HFFc6 (cell line): ENCODE measurements at places on chromosomes 7 and 10.

DNA sequence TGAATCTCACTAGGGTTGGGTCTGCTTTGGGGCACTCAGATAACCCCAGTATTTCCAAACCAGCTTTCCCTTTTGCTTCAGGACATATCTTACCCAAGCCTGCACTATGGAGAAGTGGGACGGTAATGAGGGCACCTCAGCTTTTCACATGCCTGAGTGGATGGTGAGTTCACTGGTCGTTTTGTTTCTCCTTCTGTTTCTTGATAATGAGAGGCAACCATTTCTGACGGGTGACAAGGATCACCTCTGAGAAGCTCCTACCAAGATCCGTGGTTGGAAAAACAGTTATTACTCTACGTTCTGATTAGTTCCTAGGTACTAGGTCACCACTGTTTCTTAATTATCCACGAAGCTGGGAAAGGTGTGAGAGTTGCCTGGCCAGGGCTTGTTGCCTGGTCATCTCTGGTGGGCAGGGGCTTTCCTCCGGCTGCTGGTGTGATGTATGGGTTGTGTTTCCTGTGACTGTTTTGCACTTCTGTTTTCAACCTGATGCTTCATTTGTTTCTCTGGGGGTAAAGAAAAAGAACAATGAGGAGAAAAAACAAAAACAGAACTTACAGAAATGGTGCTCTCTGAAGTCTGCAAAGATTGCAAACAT lies 65.7 kb upstream of the STRIP2 start:
- H3K27ac ChIP-seq = no peak overlapping the region
- no peak overlapping the region for H3K4me3 ChIP-seq
- no peaks in the 10 kb centered on the region for H3K36me3 ChIP-seq
- no peak for DNase-seq
- peaks cover 15% of the 10 kb centered on the region for H3K4me1 ChIP-seq

GRCh38 chr7:50502947-50503346 lies 52.8 kb upstream of the FIGNL1 start:
- H3K27ac ChIP-seq = no peak overlapping the region
- peaks cover 18% of the 10 kb centered on the region for H3K4me1 ChIP-seq
- H3K4me3 ChIP-seq = no peak overlapping the region; the same call in 1 of the 2 replicates
- no peaks in the 10 kb centered on the region for H3K36me3 ChIP-seq
- no peak for DNase-seq
- peaks cover 11% of the 10 kb centered on the region for H3K27me3 ChIP-seq

DNA sequence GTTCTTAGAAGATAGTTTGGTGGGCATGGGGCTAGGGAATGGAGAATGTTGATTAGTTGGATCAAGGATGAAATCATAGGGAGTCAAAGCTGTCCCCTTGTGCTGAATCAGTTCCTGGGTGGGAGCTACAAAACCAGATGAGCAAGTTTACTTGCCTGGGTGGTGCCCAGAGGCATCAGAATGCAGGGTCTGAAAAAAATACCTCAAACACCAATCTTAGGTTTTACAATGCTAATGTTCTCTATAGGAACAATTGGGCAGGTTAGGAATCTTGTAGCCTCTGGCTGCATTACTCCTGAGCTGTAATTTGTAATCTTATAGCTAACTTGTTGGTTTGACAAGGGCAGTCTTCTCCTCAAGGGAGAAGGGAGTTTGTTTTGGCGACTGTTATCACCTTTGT lies 34.4 kb downstream of the LHFPL3 start:
- H3K4me3 ChIP-seq = no peak overlapping the region
- no peak overlapping the region for H3K27ac ChIP-seq
- H3K4me1 ChIP-seq = no peaks in the 10 kb centered on the region
- no peaks in the 10 kb centered on the region for H3K27me3 ChIP-seq

GRCh38 chr7:26688388-26688787 lies 176.0 kb downstream of the SKAP2 start:
- no peaks in the 10 kb centered on the region; the same call in 1 of the 2 replicates for H3K27me3 ChIP-seq
- no peak overlapping the region for H3K27ac ChIP-seq
- peaks cover 18% of the 10 kb centered on the region for H3K4me1 ChIP-seq

DNA sequence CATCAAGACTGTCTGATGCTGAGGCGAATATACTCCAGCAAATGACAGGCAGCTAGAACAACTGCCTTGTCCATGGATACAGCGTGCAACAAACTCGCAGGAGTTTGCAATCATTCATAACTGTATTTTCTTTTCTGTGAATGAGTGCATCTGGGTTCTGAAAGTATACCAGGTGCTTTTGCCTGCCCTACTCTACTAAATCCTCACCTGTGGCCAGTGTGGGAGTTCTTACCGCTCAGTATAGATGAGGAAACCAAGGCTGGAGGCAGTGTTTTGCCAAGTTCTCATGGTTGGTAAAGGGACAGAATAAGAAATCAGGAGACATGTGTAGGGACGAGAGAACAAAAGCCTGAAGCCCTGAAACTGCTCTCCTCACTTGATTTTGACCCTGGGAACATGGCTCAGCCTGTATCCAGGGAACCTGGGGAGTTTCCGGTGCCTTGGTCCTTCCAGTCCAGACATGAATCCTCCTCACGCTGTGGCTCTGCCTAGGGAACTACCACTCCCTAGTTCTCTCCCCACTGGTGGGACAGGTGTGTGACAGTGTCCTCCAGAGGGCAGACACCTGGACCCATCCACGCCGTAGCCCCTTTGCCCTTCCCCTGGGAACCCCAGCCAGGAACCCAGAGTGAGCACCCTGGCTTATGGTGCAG lies 142.0 kb downstream of the CDH23 start:
- DNase-seq = no peak
- H3K27me3 ChIP-seq = peaks cover 49% of the 10 kb centered on the region
- no peaks in the 10 kb centered on the region for H3K4me1 ChIP-seq
- H3K27ac ChIP-seq = no peak overlapping the region

- no peak overlapping the region for H3K27ac ChIP-seq
- H3K27me3 ChIP-seq = peaks cover 16% of the 10 kb centered on the region
- no peak overlapping the region for H3K4me3 ChIP-seq
- peaks cover 12% of the 10 kb centered on the region for H3K4me1 ChIP-seq
- DNase-seq = no peak
Observed at GRCh38 chr10:11861811-11862428, 38.8 kb downstream of the PROSER2 start.

- H3K36me3 ChIP-seq = peaks cover 4% of the 10 kb centered on the region; the same call in 1 of the 2 replicates
- no peaks in the 10 kb centered on the region for H3K27me3 ChIP-seq
- H3K27ac ChIP-seq = no peak overlapping the region
- no peak for DNase-seq
- H3K4me1 ChIP-seq = no peaks in the 10 kb centered on the region
Observed at GRCh38 chr7:70765651-70766050, 366.3 kb upstream of the GALNT17 start.

- H3K4me1 ChIP-seq = no peaks in the 10 kb centered on the region
- no peaks in the 10 kb centered on the region for H3K27me3 ChIP-seq
- H3K4me3 ChIP-seq = no peak overlapping the region
- DNase-seq = no peak
- H3K27ac ChIP-seq = no peak overlapping the region
- H3K36me3 ChIP-seq = no peaks in the 10 kb centered on the region
Observed at GRCh38 chr7:96968981-96969380, 36.4 kb upstream of the DLX6 start.

DNA sequence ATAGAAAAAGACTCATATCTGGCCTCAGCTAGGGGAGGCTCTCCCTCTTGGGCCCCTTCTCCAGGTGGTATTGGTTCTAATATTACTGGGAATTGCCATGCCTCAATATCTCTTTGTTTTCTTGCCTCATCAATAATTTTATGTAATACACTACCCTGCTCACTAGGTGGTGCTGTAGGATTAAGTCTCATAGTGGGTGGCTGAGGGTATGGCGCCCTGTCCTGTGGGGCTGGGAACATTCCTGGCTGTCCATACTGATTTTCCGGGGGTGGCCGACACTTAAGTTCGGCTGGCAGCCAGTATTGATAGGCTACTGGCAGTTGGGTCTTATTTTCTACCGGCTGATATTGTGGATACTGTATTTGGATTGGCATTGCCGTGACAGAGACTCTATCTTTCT lies 9.0 kb upstream of the TAS2R3 start:
- H3K36me3 ChIP-seq = peaks cover 59% of the 10 kb centered on the region
- DNase-seq = peak; percentile 30
- no peaks in the 10 kb centered on the region for H3K27me3 ChIP-seq
- H3K4me1 ChIP-seq = no peaks in the 10 kb centered on the region
- H3K4me3 ChIP-seq = no peak overlapping the region

GRCh38 chr7:158782761-158783401 lies 46.4 kb downstream of the ESYT2 start:
- H3K4me3 ChIP-seq = no peak overlapping the region
- no peak overlapping the region for H3K27ac ChIP-seq
- DNase-seq = peak; percentile 34
- peaks cover 16% of the 10 kb centered on the region for H3K4me1 ChIP-seq
- H3K36me3 ChIP-seq = peaks cover 3% of the 10 kb centered on the region

- H3K27me3 ChIP-seq = peaks cover 7% of the 10 kb centered on the region; the same call in 1 of the 2 replicates
- peak within 1 kb of the TSS; percentile 95 for H3K27ac ChIP-seq
- H3K36me3 ChIP-seq = no peaks in the 10 kb centered on the region
- peaks cover 29% of the 10 kb centered on the region for H3K4me1 ChIP-seq
- peak within 1 kb of the TSS; percentile 100 for H3K4me3 ChIP-seq
- DNase-seq = peak; percentile 99
Observed at GRCh38 chr10:99430451-99431189, at the start of gene GOT1. TSS of gene GOT1 (minus strand) at chr10:99430624. CDS start at chr10:99430565, 59 bp downstream.

DNA sequence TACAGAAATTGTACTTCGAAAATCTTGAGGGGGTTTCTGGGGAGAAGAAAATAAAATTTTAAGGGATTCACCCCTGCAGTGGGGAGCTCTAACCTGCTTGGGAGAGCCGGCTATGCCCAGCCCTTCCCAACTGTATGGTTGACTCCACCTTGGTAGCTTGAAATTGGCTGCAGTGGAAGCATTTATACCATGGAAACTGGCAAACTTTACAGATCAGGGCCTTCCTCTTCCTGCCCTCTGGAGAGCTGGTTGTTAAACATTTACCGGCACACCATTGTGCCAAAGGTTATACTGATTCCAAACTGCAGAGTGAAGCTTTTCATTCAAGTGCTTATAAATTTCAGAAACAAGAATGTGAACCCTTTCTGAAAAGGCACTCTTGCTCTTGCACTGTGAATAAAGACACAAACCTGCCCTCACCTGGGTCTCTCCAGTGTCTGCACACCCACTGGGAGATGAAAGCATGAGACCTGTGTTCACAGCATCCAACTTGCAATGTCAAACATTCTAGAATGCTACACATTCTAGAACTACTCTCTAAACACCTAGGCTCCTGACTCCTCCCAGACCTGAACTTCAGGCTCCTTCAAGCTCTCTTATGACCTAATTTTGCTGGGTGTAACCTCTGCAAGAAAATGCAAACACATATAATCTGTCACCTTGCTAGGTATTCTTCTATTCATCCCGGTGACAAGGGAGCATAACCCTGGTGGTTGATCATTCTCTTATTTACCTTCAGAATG lies 44.7 kb downstream of the ABLIM1 start:
- no peaks in the 10 kb centered on the region for H3K36me3 ChIP-seq
- H3K27ac ChIP-seq = no peak overlapping the region
- H3K4me1 ChIP-seq = peaks cover 21% of the 10 kb centered on the region
- no peak overlapping the region for H3K4me3 ChIP-seq
- no peak for DNase-seq
- peaks cover 13% of the 10 kb centered on the region for H3K27me3 ChIP-seq

GRCh38 chr7:2894118-2894940 lies 50.2 kb upstream of the GNA12 start:
- DNase-seq = no peak
- H3K27me3 ChIP-seq = peaks cover 8% of the 10 kb centered on the region
- no peak overlapping the region for H3K4me3 ChIP-seq
- no peaks in the 10 kb centered on the region for H3K4me1 ChIP-seq
- H3K27ac ChIP-seq = no peak overlapping the region
